MCF 10A (cell line): ENCODE measurements at places on chromosomes 12 and 14. TPM values are rescaled to one million over a fixed set of nuclear protein-coding genes. Genes with fewer than 3 reads are reported as not detected.

Gene CCDC196
- not detected in 2 replicates for total RNA-seq

Gene EML5
- 0.37 and 0.54 TPM in 2 replicates for total RNA-seq

Gene IFNG-AS1
- total RNA-seq: not detected in 2 replicates

Gene LALBA
- not detected in 2 replicates for total RNA-seq

Gene KRT75
- total RNA-seq: not detected in 2 replicates

Gene SLC38A4
- total RNA-seq: 0.12 TPM in 1 of 2 replicates, not detected in the other

Gene NDUFB1
- total RNA-seq: 130 and 134 TPM in 2 replicates

DNA sequence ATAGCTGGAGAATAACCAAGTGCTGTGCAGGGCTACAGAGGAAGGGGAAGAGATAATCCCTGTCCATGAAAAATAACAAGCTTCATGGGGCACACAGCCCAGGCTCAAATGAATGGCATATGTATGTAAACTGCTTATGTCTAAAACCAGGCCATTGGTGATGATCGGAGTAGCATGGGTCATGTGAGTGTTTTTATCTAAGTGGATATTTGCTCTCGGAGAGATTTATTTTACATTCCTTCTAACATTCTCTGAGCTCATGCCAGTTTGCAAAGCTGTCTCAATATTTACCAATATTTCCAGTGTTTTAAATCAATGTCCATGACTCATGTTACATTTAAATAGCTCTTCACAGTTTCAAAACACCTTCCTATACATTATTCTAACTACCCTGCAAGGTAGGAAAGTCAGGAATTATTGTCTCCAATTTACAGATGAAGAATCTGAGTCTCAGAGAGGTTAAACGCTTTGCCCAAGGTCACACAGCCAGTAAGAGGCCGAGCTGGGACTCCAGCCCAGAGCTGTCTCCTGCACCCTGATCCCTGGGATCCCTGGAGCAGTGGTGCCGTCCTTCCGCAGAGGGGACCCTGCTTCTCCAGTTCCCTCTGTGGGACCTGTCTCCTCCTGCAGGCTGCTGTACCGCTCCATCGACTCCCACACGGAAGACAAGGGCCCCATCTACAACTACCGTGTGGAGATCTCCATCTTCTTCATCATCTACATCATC is 186.7 kb upstream of the FKBP4 start:
- DNase-seq: no peak
- H3K36me3 ChIP-seq: no peaks in the 10 kb centered on the region
- H3K4me3 ChIP-seq: no peak overlapping the region
- no peaks in the 10 kb centered on the region for H3K4me1 ChIP-seq
- no peak overlapping the region for H3K27ac ChIP-seq

GRCh38 chr12:28512406-28512805 is 322.1 kb downstream of the CCDC91 start:
- no peak overlapping the region for H3K4me3 ChIP-seq
- DNase-seq: no peak
- H3K36me3 ChIP-seq: no peaks in the 10 kb centered on the region

DNA sequence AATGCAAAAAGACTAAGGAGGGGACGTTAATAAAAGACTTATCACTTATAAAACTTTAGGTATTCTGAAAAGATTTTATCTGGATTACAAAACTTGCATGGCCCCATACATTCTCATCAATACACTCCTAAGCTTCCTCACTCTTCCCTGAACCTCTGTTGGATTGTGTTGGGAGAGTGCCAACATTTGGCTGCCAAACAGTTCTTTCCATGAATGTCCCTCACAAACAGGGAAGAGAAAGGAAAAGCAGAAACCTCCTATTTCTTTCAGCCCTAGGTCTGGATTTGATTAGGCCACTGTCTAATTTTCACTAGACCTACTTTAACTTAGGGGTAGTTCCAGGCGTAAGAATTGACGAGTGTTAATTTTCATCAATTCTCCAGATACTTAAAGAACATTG is 11.7 kb downstream of the PTHLH start:
- no peak for DNase-seq
- no peaks in the 10 kb centered on the region for H3K27me3 ChIP-seq
- H3K4me3 ChIP-seq: no peak overlapping the region
- H3K4me1 ChIP-seq: peaks cover 9% of the 10 kb centered on the region
- H3K27ac ChIP-seq: no peak overlapping the region

- H3K27me3 ChIP-seq: no peaks in the 10 kb centered on the region
- DNase-seq: no peak
- no peak overlapping the region for H3K27ac ChIP-seq
These were observed 1.9 kb upstream of the HOXC5 start for GRCh38 chr12:54030889-54031471.

GRCh38 chr12:120413901-120414695 is 23.8 kb upstream of the COX6A1 start:
- H3K27ac ChIP-seq: no peak overlapping the region
- no peak overlapping the region for H3K4me3 ChIP-seq
- DNase-seq: no peak

DNA sequence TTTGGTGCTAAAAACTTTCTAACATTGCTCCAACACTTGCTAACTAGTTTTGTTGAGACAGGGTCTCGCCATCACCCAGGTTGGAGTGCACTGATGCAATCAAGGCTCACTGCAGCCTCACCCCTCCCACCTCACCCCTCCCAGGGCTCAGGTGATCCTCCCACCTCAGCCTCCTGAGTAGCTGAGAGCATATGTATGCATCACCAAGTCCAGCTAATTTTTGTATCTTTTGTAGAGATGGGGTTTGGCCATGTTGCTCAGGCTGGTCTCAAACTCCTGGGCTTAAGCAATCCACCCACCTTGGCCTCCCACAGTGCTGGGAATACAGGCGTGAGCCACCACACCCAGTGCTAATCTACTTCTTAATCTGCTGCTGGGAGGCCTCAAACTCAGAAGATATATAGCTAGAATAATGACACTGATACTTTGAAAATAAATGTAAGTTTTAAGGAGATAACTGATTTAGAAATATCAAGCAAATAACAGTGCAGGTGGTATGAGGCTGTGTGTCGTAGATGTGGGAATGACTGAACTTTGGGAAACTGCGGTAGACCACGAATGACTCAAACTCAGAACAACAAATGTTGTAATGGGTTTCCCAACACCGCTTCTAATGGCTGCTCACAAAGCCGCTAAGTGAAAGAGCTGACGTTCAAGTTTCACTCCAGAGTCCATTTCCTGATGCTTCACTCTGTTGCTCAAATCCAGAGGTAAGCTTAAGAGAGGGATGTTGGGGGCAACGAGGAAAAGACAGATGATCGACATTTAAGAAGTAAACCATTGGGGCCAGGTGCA is 10.0 kb downstream of the TMCC3 start:
- peak overlapping the region; percentile 4 for H3K4me3 ChIP-seq
- peak; percentile 96 for DNase-seq
- peaks cover 29% of the 10 kb centered on the region for H3K4me1 ChIP-seq
- H3K27ac ChIP-seq: peak overlapping the region; percentile 85
- H3K27me3 ChIP-seq: no peaks in the 10 kb centered on the region
- no peaks in the 10 kb centered on the region for H3K36me3 ChIP-seq

DNA sequence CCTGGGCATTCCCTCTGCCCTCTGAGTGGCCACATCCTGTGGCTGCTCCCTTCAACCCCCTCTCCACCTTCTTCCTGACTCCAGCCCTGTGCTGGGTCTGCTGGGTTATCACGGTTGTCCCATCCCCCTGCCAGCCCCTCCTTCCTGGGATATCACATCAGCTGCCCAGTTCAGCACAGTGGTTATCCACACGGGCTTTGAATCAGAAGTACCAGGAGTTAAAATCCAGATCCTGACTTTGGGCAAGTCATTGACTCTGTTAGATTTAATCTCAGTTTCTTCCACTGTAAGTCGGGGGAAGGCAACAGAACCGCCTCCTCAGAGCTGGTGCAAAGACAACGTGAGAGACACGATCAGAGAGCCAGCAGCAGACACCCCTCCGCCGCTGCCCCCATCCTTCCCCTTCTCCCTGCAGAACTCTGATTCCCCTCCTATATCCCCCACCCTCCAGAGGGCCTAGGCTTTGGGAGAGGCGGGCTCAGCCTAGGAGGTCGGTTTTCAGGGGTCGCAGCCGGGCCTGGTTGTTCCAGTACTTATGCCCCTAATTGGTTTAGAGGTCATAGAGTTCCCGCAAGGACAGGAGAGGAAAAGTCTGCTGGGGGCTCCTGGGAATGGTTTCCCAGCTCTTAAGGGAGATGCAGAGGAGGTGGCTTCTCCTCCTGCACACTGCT is 42.5 kb downstream of the PRIMA1 start:
- peaks cover 5% of the 10 kb centered on the region for H3K36me3 ChIP-seq
- H3K4me1 ChIP-seq: no peaks in the 10 kb centered on the region
- no peak for DNase-seq
- peaks cover 9% of the 10 kb centered on the region for H3K27me3 ChIP-seq
- H3K4me3 ChIP-seq: no peak overlapping the region

DNA sequence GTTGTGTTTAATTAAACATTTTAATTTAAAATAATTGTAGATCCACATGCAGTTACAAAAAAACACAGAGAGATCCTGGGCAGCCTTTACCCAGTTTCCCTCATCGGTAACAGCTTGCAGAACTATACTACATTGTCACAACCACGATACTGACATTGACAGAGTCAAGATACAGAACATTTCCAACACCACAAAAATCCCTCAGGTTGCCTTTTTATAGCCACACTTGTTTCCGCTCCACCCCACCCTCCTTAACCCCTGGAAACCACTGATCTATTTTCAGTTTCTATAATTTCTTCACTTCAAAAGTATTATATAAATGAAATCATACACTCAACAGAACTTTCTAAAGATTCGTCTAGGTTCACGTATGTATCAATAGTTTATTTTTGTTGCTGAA is 458.8 kb upstream of the SOX5 start:
- no peak for DNase-seq
- H3K4me3 ChIP-seq: no peak overlapping the region
- H3K27ac ChIP-seq: no peak overlapping the region
- H3K4me1 ChIP-seq: no peaks in the 10 kb centered on the region

GRCh38 chr12:110458756-110459155 is 8.6 kb upstream of the ARPC3 start:
- H3K4me3 ChIP-seq: no peak overlapping the region
- H3K36me3 ChIP-seq: peaks cover 87% of the 10 kb centered on the region
- peaks cover 5% of the 10 kb centered on the region for H3K4me1 ChIP-seq
- no peak overlapping the region for H3K27ac ChIP-seq
- H3K27me3 ChIP-seq: no peaks in the 10 kb centered on the region

DNA sequence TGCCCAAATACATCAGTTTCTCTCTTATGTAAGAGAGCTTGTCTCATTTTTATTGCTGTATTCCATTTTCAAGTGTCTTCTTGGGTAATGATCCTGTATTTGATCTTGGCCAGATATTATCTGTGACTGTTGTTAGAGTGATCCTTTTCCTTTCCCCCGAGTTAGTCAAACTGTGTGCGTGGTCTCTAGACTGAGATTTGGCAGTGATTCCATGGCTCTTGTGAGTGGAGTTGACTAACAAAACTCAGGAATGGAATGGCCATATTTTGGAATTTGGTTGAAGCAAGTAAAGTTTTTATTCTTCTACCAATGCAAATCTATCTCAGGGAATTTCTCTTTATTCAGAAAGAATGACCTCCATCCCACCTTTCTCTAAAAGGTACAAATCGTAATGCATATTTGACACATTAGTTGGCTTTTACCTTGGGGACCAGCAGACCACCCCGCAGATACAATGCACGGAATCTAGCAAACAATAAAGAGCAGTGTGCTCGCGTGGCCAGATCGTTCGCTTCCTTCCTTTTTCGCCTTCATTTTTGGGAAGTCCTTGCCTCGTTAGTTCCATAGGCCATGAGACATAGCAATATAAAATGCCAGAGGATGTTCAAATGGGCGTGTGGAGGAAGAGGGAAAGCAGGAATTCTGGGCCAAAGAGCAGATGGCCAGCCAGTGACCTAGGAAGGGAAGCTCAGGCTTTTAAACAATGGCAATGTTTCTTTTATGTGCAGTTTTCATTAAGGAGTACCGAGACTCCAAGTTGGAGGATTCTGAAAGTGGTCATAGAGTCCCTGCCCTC is 24.4 kb downstream of the ETV6 start:
- H3K27ac ChIP-seq: no peak overlapping the region
- DNase-seq: no peak
- peaks cover 28% of the 10 kb centered on the region for H3K4me1 ChIP-seq
- no peaks in the 10 kb centered on the region for H3K27me3 ChIP-seq
- H3K36me3 ChIP-seq: no peaks in the 10 kb centered on the region
- no peak overlapping the region for H3K4me3 ChIP-seq

DNA sequence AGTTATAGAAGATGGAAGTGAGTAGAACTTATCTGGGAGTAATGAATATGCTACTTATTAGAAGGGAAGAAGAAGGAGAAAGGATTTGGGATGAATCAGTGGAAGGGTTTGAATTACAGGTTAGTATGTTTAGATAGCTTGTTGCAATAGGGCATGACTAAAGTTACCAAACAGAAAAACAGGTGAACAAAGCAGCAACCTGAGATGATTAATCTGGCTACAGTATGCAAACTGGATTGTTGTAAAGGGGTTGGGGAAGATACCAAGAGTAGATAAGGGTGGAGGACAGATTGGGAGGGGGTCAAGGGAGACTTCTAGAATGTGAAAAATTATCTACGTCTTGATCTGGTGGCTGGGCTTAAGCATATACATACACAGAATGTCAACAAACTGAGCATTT is 73.4 kb upstream of the CLEC14A start:
- H3K27ac ChIP-seq: no peak overlapping the region
- no peak overlapping the region for H3K4me3 ChIP-seq
- no peaks in the 10 kb centered on the region for H3K36me3 ChIP-seq
- DNase-seq: no peak

DNA sequence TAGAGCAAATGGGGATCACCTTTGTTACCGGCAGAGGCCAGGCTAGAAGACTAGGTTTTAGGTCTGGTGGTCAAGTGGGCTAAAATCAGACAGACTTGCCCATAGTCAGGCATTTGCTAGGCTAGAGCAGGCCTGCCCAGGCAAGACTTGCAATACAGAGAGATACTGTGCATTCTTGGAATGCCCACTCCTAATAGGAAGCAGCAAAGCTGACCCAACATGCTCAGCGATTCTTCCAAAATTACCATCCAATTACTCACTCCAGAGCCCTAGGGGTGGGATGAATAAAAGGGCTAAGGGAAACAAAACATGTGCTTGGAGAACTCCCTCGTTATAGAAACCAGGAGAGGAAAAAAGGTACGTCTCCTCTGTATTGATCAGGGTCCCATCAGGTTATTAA is 187.8 kb upstream of the AMIGO2 start:
- no peaks in the 10 kb centered on the region for H3K27me3 ChIP-seq
- H3K4me3 ChIP-seq: peak overlapping the region; percentile 18
- peaks cover 40% of the 10 kb centered on the region for H3K4me1 ChIP-seq

- H3K27ac ChIP-seq: no peak overlapping the region
- no peaks in the 10 kb centered on the region for H3K4me1 ChIP-seq
- H3K27me3 ChIP-seq: peaks cover 56% of the 10 kb centered on the region
- peak; percentile 45 for DNase-seq
These were observed 10.9 kb downstream of the LRTM2 start for GRCh38 chr12:1830981-1831963.
